HFFc6 (cell line): ENCODE measurements at places on chromosomes 7 and 10.

DNA sequence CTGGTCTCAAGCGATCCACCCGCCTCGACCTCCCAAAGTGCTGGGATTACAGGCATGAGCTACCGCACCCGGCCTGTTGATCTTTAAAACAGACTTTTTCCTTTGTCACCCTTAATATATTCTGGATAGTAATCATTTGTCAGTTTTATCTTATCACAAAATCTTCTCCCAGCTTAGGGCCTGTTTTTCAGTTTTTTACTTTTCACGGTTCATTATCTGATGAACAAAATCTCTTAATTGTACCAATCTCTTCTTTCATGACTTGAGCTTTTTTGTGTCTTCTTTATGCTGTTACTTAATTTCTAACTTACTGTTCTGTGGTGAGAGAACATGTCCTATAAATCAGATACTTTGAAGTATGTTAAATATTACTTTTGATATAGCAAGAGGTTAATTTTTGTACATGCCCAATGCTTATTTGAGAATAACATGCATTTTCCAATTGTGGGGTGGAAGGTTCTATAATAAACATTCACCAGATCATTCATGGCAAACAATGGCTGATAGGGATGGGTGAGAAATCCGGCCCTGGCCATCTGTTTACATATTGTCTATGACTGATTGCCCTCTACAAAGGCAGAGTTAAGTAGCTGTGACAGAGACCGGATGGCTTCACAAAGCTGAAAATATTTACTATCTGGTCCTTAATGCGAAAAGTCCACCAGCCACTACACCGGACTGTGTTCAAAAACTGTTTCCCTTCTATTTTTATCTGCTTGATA lies 5.3 kb downstream of the PAPOLB start:
- DNase-seq: no peak

DNA sequence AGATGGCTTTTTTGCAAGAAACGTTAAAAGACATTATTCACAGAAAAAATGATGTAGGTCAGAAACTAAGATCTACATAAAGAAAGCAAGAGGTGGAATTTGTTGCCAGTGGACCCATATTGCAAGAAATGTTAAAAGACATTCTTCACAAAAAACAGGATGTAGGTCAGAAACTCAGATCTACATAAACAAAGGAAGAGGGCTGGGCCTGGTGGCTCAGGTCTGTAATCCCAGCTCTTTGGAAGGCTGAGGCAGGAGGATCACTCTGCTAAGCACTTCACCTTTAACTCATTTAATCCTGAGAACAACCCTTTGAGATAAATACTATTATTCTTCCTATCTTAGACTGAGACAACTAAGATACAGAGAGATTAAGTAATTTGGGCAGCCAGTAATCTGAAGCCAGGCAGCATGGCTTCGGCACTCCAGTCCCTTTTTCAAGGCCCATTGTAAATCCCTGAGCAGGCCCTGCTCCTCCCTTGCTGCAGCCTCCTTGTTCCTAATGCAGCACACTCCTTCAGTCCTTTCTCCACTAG lies 11.6 kb downstream of the ZFAND4 start:
- no peak for DNase-seq

GRCh38 chr10:77482072-77482471 lies 155.5 kb downstream of the KCNMA1 start:
- no peak for DNase-seq

DNA sequence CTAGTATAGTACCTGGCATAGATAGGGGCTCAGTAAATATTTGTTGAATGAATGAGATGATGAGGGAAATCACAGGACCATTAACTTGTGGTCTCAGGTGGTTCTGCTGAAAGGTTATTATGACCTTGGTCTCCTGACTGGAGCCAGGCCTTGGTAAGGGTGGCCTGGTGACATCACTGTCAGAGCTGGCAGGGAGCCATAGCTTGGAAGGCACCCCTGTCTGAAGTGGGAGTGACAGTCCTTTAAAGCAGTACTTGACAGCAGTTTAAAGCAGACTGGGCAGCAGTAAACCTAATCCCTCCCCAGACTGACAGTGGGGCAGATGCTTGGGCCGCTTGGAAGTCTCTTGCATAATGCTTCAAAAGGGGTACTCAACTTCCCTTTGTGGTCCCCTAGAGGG lies 13.4 kb downstream of the DPCD start:
- no peak for DNase-seq

DNA sequence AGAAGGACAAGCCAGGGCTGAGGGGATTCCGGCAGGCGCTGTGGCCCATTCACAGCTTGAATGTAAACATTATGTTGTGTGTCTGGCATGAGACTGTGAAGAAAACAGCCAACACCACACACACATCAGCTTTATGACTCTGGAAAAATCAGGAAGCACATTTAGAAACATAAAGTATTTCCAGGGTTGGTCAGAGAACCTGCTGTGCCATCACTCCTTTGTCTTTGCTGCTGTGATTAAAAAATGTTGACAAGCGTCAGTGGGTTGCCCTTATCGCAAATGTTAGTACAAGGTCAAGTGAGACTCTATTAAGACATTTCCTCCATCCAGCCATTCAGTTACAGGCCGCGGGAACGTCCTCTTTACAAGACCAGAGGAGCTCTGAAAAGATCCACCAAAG lies 95.4 kb downstream of the TAX1BP1 start:
- no peak for DNase-seq

- DNase-seq: peak; percentile 36
Measured at GRCh38 chr10:90675621-90676020, 182.2 kb downstream of the HTR7 start.

GRCh38 chr10:110151467-110151866 lies 55.9 kb upstream of the MXI1 start:
- no peak for DNase-seq

DNA sequence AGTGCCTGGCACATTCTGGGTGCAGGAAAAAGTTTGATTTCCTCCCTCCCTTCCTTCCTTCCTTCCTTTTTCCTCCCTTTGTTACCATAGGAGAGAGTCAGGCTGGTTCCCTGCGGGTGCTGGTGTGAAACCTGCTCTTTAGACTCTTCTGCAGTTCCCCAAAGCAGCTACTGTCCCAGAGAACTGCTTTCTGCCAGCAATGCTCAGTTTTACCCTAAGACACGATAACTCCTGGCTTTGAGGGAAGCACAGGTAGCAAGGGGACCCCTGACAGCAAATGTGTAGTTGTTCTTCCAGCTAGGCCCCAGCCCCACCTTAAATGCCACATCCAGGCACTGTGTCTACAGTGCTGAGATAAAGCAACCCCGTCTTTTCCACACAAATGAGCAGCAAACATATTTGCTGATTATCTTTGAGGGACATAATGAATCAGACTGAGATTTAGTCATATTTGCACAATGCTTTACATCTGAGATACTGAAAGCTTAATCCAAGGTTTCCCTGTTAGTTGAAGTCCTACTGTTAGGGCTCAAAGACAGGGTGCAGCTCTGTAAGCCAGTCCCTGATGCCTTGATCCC lies 55.5 kb downstream of the MET start:
- no peak for DNase-seq

DNA sequence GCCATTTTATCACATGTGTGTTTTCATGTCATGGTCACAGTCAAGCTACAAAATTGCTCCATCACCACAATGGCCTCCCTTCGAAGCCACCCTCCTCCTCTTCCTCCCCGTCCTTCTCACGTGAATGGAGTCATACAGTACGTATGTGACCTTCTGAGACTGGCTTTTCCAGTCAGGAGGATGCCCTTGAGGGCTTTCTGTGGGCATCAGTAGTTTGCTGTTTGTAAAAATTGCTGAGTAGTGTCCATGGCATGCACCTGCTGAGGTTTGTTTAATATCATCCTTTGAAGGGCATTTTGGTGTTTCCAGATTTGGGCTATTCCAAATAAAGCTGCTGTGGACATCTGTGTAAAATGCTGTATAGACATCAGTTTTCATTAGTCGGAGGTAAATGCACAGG lies 5.9 kb upstream of the UBE3C start:
- DNase-seq: no peak

GRCh38 chr7:36487756-36488336 lies 98.2 kb downstream of the ANLN start:
- DNase-seq: peak; percentile 48

DNA sequence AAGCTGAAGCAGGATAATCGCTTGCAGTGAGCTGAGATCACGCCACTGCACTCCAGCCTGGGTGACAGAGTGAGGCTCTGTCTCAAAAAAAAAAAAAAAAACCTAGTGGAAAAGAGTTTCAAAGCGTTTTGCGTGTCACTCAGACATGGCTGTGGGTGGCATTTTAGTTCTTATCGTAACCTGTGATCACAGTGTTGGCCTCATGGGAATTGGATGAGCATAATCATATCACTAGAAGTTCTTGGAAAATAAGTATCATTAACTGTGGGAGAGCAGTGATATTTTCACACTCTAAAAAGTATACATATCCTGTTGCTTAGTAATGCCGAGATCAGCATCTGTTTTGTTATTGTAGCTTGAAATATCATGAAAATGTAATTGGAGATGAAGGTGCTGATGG lies 92.6 kb downstream of the CREM start:
- DNase-seq: no peak
